T-helper 2 cell treated with Interferon-gamma antibody and Interleukin-4, amounts not matched to agents 5 μg/mL and 100 μg/mL, for 36 hours (primary cell): ENCODE measurements at places on chromosomes 2 and 18.

DNA sequence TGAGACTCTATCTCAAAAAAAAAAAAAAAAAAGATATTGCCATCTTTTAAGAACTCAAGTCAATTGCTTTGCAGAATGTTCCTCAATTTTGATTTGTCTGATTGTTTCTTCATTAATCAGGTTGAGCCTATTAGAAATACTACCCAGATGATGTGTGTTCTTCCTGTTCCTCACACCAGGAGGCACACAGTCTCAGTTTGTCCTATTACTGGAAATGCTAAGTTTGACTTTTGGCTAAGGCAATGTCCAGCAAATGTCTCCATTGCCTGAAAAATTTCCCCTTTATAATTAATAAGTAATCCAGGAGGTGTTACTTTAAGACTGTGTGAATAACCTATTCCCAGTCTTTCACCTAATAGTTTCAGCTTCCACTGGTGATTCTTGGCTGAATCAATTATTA is 28.4 kb downstream of the BOLA3 start:
- no peak for DNase-seq

GRCh38 chr2:173427887-173428668 is 73.4 kb downstream of the CDCA7 start:
- DNase-seq = no peak

DNA sequence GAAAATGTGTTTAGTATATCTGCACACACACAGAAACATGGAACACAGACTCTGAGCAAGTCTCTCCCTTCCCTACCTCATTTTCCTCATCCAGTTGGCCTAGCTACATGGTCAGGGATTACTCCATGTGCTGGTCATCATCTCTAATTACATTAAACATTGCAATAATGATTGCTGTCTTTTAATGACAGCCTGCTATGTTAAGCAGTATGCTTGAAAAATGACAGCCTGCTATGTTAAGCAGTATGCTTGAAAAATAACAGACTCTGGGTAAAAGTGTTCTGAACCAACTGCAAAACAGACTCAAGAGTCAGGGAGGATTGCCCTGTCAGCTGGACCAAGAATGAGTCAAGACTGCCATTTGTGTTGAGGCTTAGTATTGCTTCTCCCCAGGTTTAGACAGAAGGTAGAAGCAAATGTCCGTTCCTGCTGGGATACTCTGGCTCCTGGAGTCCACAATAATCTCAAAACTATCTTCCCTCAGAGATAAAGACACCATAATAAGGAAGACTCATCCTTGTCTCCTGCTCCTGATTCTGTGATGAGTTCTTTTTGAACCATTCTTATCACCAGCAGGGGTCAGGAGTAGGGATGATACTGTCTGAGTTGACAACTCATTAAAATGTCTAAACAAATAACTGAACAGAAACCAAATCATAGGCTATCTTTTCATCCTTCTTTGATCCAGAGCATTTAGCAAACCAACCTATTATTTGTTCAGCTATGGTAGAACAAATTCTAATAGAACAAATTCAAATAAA is 57.7 kb downstream of the CCDC93 start:
- DNase-seq = no peak

GRCh38 chr2:149099298-149099697 is 60.8 kb downstream of the LYPD6B start:
- no peak for DNase-seq

DNA sequence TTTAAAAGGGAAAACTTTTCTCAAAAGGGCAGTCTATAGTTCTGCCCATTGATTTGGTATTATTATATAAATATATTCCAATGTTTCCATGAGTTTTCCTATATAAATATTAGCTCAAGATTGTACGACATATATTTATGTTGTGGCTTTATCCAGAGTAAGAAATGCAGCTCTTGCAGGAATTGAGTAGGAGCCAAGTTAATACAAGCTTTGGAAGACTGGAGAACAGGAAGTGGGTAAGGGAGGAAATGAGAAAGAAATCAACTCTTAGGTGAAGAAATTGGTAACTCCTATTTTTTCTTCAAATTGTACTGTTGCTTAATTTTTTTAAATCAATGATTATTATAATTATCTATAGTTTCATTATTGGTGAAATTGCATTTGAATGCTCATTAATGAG is 105.4 kb upstream of the FAM117B start:
- DNase-seq = no peak

- no peak for DNase-seq
These were observed 148.9 kb downstream of the ZEB2 start for GRCh38 chr2:144370937-144371584.

DNA sequence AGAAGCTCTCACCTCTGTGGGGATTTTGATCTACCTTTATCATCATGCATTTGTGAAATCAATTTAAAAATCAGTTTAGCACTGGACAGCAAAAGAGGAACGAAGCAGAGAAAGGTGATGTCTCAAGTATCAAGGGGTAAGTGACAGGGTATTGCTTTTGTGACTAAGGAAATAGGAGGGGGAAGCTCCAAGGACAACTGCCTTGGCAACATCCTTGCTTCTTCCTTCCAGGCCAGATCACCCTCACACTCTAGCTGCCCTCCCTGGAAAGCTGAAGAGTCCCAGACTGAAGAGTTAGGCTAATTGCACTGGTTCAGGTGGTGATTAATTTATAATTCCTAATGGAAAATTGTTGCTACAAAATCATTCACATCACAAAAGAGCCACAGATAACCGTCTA is 859.1 kb upstream of the ACVR2A start:
- no peak for DNase-seq

- no peak for DNase-seq
These were observed 103.5 kb downstream of the LBH start for GRCh38 chr2:30334762-30335363.

DNA sequence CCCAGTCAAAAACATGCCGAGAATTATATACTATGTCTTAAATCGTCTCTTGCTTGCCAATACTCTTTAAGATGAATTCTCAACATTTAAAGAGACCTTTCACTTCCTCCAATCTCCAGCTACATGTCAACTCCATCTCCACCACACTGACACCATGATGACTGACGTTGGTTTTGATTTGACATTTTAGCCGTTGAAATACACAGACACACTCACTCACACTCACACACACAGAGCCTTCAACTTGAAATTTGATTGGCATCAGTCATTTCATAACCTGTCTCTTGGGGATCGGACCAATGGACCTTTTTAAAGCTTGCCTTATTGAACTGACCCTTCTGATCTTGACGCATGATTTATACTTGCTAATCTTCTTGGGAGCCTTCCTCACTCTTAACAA is 230.8 kb upstream of the PIK3C3 start:
- DNase-seq = no peak

GRCh38 chr2:158491072-158491471 is 34.3 kb downstream of the PKP4 start:
- DNase-seq = no peak

- DNase-seq = no peak
These were observed 15.0 kb downstream of the ATG16L1 start for GRCh38 chr2:233266481-233266880.
